ENCODE measurements at places on chromosomes 2 and 18.

- no peak for DNase-seq
Measured at GRCh38 chr2:112767693-112768330, 3.4 kb upstream of the CKAP2L start.

GRCh38 chr2:107595749-107596148, 230.9 kb upstream of the RGPD4 start:
- DNase-seq = no peak

GRCh38 chr18:51438797-51439350, 241.4 kb upstream of the MEX3C start:
- DNase-seq = no peak

- no peak for DNase-seq
Measured at GRCh38 chr2:206213514-206213845, 53.8 kb downstream of the EEF1B2 start.

GRCh38 chr2:178707476-178707875, 99.7 kb downstream of the TTN start:
- no peak for DNase-seq

GRCh38 chr18:3585656-3586509, 135.9 kb downstream of the TGIF1 start:
- peak; percentile 80 for DNase-seq

- no peak for DNase-seq
Measured at GRCh38 chr2:41321351-41321750, 726.5 kb upstream of the PKDCC start.

- no peak for DNase-seq
Measured at GRCh38 chr2:227610123-227610522, 4.5 kb downstream of the SCYGR3 start.

GRCh38 chr2:18408638-18409037, 151.8 kb downstream of the RDH14 start:
- no peak for DNase-seq

- no peak for DNase-seq
Measured at GRCh38 chr18:24065906-24066305, 51.4 kb downstream of the TTC39C start.

DNA sequence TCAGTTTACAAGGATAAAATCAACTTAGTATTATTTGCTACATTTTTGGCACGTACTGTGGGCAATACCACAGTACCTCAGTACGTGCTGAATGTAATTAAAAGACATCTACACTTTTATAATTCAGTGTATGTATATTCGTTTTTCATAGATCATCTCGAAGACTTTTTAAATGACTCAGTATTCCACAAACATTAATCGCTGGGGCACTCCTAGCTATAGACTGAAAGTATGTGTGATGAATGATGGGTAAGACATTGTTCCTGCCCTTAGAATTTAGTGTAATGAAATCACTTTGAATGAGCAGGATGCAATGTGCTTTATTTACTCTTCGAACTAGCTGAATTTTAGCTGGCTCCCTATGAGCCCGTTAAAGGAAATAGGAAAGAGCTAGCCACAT, 245.6 kb upstream of the RASGRP3 start:
- DNase-seq = no peak

DNA sequence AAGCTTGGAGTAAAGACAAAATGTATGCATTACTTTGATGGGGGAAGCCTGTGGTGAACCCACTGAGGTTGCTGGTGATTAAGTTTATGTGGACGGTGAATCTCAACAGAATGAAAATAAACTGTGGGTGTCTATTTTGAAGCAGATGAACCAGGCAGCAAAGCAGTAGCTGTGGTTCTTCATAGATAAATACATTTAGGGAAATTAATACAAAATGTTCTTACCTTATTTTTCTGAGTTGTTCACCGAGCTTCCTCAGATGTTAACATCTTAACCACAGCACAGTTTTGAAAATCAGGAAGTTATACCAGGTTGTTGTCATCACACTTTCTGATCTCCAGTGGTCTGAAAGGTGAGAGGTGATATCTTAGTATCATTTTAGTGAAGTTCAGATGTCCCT, 53.9 kb downstream of the NCK2 start:
- DNase-seq = peak; percentile 53

DNA sequence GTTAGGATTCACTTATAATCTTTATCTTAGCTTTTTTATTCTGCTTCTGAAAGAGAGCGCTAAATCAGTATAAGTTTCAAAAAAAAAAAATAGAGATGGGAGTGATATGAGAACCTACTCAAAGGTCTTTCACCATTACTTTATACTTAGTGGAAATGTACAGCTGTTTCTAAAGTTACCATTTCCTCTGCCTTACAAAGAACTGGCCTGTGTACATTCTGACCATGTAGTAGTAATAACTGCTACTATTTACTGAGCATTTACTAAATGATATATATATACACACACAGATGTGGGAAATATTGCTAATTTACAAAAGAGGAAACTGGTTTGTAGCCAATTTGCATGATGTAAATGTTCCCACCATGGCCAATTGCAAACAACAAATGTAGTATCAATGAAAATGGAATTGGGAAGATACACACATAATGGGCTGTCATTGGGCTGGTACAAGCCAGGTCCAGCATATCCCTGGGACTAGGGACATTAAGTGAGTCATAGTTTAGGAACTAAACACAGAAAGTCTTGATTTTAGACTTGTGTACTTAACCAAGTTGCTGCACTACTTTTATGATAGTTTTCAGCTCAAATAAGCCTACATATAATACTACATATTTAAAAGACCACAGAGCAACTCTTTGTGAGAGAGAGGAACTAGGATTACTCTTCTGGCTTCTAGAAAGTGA, 67.1 kb downstream of the DYNC1I2 start:
- no peak for DNase-seq

DNA sequence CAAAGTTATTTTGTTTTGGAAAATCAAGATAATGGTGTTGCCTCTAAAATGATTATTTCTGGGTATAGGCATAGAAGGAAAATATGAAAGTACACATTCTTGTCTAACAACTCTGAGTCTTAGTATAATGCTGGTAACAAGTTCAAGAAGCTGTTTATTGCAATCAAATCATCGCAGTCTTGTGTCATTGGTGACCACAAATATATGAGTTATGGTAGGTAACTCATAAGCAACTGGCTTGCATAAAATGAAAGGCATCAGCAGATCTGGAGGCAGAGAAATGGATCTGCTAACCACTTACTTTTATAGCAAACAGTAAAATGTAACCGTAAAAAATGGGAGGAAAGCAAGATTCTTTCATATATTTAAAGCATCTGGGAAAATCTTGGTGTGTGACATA, 156.2 kb upstream of the TCF4 start:
- DNase-seq = no peak

- no peak for DNase-seq
Measured at GRCh38 chr2:198137733-198138132, 333.3 kb downstream of the PLCL1 start.

- no peak for DNase-seq
Measured at GRCh38 chr2:156379071-156379470, 46.5 kb upstream of the NR4A2 start.

- DNase-seq = peak; percentile 60
Measured at GRCh38 chr2:47907039-47907781, 912 bp upstream of the FBXO11 start.

DNA sequence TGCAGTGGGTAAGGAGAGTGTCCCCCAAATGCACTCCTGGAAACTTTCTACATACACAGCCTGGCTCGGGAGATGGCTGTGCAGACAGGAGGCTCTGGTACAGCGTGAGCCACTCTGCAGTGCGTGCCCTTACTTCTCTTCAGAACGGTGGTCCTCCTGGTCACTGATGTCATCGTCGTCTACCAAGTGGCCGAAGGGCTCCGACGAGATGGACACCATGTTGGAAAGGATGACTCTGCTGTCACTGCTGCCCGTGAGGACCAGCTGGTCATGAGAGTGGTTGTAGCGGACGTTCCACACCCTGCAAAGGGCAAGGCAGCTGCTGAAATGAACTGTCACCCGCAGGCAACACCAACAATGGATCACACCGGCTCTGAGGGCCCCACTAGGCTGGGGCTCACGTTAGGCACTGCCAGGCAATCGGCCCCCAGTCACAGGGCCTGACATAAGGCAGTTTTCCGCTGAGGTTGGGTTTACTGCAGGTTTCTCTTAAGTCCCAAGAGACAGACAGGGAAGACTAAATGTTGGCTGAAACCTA, 185.3 kb downstream of the EIPR1 start:
- DNase-seq = no peak

GRCh38 chr2:195509551-195509950, 147.5 kb upstream of the SLC39A10 start:
- no peak for DNase-seq

- no peak for DNase-seq
Measured at GRCh38 chr2:148052687-148053086, 31.8 kb downstream of the MBD5 start.

Measured in activated CD8-positive, alpha-beta memory T cell treated with anti-CD3 and anti-CD28 coated beads, Interleukin-2, amount 50 U/mL, for 48 hours (primary cell).